ENCODE measurements at places on chromosomes 4 and X.

- DNase-seq: no peak
These were observed 227.2 kb upstream of the MBNL3 start for GRCh38 chrX:132716006-132716405.

DNA sequence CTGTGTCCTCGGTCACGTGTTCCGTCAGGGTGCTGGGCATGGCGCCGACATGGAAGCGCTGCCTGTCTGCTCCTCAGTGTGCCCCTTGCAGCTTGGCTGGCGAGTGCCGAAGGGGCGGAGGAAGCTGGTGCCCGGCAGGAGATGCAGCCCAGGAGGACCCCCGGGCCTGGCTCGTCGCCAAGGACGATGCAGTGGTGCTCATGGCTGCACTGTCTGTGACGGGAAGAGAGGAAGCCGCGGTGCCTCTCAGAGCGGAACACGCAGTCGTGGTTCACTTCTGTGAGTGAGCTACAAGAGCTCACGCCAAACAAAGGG lies 38.1 kb downstream of the FGFRL1 start:
- no peak for DNase-seq

DNA sequence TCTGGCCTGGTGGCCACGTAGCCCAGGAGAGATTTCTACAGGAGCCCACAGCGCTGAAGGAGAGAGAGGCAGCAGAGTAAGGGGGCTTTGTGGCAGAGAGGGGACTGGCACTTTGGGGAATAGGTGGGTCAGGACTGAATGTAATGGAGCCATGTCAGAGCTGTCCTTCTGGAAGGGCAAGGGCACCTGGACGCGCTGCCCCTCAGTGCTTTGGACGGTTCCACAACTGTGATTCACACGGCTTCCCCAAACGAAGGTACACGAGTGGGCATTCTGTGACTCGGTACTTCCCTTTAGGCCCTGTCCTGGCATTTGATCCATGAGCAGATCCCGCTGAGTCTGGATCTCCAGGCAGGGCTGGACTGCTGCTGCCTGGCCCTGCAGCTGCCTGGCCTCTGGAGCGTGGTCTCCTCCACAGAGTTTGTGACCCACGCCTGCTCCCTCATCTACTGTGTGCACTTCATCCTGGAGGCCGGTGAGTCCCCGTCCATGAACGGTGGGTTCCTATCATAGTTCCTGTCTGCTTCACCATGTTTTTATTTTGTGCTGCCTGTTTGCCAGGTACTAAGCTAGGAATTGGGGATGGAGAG lies 35.2 kb upstream of the MSANTD1 start:
- DNase-seq: no peak

- no peak for DNase-seq
These were observed 130.2 kb downstream of the CHRDL1 start for GRCh38 chrX:110665223-110666002.

DNA sequence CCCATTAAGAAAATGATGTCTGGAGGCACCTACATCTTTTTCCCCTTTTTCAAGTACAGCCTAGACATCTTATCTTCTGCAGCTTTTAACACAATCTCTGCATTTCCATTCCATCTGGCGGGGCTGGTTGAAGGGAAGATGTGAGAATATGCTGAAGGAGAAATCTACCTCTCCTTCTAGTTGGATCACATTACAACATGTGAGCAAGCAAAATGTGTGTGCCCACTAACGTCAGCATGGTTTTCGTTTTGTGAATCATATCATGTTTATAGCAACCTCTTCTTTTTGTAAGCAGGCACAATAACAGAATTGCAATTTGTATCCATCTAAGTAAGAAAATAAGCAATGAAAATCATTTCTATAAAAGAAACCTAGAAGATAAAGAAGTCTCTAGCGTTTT lies 28.9 kb upstream of the MID1 start:
- no peak for DNase-seq

DNA sequence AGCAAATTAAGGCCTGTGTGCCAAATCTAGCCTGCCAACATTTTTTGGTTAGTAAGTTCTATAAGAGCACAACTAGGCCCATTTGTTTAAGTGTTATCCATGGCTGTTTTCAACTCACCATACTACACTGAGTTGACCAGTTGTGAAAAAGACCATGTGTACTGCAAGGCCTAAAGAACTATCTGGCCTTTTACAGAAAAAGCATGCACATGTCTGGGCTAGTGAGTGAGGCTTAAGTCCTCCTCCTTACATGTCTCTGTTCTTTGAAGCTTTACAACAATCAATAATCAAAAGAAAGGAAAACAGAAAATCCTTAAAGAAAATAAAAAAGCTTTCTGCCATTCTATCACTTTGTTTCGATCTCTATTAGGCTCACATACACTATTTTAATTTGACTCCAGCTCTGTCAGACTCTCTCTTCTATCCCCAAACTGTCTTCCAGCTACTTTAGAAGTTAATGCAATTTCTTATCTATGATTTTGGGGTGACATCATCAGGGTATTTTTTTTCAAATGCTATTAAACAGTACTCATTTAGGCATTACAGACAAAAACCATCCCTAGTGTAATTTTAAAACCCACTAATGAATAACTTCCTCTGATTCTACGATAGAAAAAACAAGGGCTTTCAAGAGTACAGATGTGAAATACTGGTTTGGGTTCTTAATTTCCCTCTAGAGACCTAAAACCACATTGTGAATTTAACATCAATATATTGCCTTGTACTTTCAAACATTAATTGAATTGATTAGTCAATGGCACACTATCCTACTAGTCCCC lies 161.8 kb downstream of the MAB21L2 start:
- DNase-seq: no peak

GRCh38 chr4:154425514-154425913 lies 66.1 kb downstream of the DCHS2 start:
- no peak for DNase-seq

- DNase-seq: peak; percentile 72
These were observed 487 bp downstream of the HMGB2 start for GRCh38 chr4:173333658-173334084.

- no peak for DNase-seq
These were observed 1879.4 kb upstream of the TENM3 start for GRCh38 chr4:180363815-180364214.

GRCh38 chrX:111349934-111350333 lies 62.1 kb downstream of the DCX start:
- DNase-seq: no peak

- DNase-seq: no peak
These were observed 33.8 kb downstream of the LONRF3 start for GRCh38 chrX:119008110-119008744.

GRCh38 chr4:140839406-140839805 lies 83.2 kb upstream of the TBC1D9 start:
- no peak for DNase-seq

- no peak for DNase-seq
These were observed 175.8 kb downstream of the GC start for GRCh38 chr4:71607780-71608677.

- DNase-seq: no peak
These were observed 32.5 kb upstream of the MTMR8 start for GRCh38 chrX:64427787-64428186.

GRCh38 chr4:26885912-26886274 lies 25.3 kb downstream of the STIM2 start:
- DNase-seq: no peak

- DNase-seq: no peak
These were observed 42.2 kb downstream of the TLL1 start for GRCh38 chr4:165915215-165915614.

DNA sequence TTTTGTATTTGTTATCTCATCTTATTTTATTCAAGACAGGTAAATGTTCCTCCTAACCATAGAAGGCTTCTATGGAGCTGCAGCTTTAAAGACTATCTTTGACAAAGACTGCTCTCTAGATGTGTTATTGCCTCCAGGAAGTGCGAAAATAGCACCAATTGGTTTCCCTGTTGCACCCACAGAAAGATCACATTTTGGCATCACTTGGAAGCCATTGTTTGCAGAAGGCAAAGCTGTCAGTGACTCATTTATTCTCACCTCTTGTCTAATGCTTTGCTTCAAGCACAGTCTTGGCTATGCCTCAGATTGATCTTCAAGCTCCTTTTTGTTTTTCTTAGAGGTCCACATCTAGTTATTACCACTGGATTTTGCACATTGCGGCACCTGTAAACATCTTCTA lies 150.3 kb downstream of the PCDH7 start:
- DNase-seq: no peak

DNA sequence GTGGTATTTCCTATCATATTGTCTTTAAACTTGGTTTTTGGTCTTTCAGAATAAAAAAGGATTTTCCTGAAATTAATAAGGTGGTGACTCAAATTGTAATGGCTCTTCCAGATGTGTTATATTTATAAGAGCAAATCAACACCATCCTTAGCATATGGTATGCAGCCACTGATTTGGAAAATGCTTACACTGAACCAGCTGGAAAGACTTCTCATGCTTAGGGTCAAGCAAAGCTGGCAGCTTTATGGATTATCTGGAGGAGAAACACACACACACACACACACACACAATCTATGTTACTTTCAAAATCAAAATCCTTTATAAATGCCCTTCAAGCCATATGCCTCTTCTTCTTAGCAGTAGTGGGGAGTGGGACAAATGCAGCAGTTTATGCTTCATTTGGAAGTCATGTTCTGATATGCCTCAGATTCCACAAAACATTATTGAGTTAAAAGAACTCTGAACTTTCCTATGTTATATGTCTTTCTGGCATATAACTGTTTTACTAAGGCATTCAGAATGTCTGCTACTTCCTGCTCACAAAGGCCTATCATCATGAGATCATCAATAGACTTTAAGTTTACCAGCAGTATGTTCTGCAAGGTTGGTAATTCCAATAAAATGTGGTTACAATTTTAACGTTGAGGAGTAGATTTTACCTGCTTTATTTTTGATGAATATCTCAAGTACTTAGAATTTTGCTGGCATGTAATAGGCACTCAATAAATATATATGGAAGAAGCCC lies 72.9 kb upstream of the PRDM5 start:
- no peak for DNase-seq

DNA sequence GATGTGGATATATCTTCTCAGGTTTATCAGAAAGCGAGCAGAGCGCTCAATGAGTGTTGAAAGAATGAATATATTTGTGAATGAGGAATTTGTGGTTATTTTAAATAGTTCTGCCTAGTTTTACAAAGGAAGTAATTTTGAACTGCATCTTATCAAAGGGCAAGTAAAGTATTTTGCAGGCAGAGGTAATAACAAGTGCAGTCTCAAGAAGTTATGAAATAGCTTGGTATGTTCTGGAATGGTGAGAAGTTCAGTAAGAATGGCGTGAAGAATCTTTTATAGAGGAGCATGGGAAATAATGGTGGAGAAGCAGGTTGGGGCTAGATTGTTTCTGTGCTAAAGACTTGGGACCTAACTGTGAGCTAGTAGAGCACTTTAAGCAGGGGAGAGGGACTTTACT lies 10.9 kb downstream of the TMA16 start:
- DNase-seq: no peak

GRCh38 chr4:173159791-173160190 lies 8.8 kb upstream of the GALNT7 start:
- DNase-seq: no peak

Measured in hematopoietic multipotent progenitor cell treated with erythropoietin and hydrocortisone succinate and interleukin-3 and kit ligand, for 17 days (in vitro differentiated cells).